ENCODE measurements at places on chromosomes 5 and 9. TPM values are rescaled to one million over a fixed set of nuclear protein-coding genes. Genes with fewer than 3 reads are reported as not detected.
A peak's percentile ranks its signal among the peaks of the same experiment; 100 is the strongest.

- no peak for DNase-seq
- H3K27ac ChIP-seq: no peak overlapping the region
- no peaks in the 10 kb centered on the region for H3K36me3 ChIP-seq
- no peaks in the 10 kb centered on the region for H3K4me1 ChIP-seq
Measured at GRCh38 chr5:147675168-147675567, 107.4 kb downstream of the JAKMIP2 start.

- no peak for DNase-seq
- H3K4me1 ChIP-seq: no peaks in the 10 kb centered on the region
- H3K36me3 ChIP-seq: no peaks in the 10 kb centered on the region
- no peak overlapping the region for H3K4me3 ChIP-seq
- H3K27ac ChIP-seq: no peak overlapping the region
- H3K27me3 ChIP-seq: no peaks in the 10 kb centered on the region
Measured at GRCh38 chr9:86794391-86795046, 152.8 kb downstream of the GAS1 start.

- H3K4me3 ChIP-seq: peak overlapping the region; percentile 62
- DNase-seq: no peak
- H3K36me3 ChIP-seq: peaks cover 7% of the 10 kb centered on the region
- no peaks in the 10 kb centered on the region for H3K27me3 ChIP-seq
Measured at GRCh38 chr9:137461316-137461662, 2.2 kb upstream of the NSMF start.

DNA sequence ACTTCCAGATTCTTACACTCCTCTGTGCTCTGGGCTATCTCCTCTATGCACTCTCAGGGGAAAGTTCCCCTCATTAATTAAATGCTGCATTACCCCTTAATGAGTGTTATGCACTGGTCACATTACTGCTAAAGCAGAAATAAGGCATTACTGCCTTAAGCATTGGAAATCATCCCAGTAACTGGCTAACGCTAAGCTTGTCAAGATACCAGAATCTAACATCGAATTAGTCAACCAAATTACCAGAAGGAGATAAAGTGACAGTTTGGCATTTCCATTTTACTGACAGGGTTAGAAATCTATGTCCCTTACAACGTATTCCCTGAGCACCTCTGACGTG, 69.5 kb upstream of the FAM169A start:
- peaks cover 6% of the 10 kb centered on the region for H3K27me3 ChIP-seq
- no peak for DNase-seq
- H3K4me3 ChIP-seq: peak overlapping the region; percentile 65
- peak overlapping the region; percentile 70 for H3K27ac ChIP-seq

DNA sequence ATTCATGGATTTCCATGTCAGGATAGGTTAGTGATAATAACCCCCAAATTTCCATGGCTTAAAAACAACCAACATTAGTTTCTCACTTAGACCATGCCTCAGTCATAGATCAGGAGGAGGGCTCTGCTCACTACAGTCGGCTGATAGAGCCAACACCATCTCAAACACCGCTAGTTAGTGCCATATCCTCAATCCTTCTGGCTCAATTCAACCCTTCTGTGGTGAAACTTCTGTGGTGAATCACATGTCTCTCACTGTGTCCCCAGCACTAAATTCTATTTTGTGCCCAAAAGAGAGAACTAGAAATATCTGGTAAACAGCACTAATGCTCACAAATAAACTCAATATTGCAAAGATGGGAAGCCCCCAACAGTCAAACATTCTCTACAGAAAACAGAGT, 21.1 kb downstream of the ECPAS start:
- no peak overlapping the region for H3K27ac ChIP-seq
- no peak overlapping the region for H3K4me3 ChIP-seq
- peaks cover 33% of the 10 kb centered on the region for H3K36me3 ChIP-seq
- no peaks in the 10 kb centered on the region for H3K27me3 ChIP-seq
- DNase-seq: no peak
- H3K4me1 ChIP-seq: peaks cover 11% of the 10 kb centered on the region

DNA sequence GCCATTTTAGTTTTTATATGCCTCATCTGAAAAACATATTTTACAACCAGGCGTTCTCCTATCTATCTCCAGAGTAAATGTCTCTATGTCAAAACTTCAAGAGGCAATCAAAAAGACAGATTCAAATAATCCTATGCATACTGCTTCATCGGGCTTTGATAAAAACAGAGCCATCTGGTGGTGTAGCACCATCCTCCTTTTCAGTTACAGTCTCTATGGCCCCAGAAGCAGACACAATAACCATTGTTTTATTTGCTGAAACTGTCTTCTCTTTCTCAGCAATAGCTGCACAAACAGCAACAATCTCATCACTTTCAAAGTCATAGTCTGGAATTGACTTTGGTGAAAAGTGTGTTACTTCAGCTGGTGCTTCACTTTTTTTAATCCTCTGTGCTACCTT, 36.3 kb downstream of the PTGER4 start:
- H3K4me3 ChIP-seq: no peak overlapping the region
- H3K4me1 ChIP-seq: peaks cover 2% of the 10 kb centered on the region
- no peak overlapping the region for H3K27ac ChIP-seq
- no peaks in the 10 kb centered on the region for H3K27me3 ChIP-seq
- H3K36me3 ChIP-seq: peaks cover 35% of the 10 kb centered on the region
- DNase-seq: no peak

Gene SEMA6A
- 0.24 TPM for total RNA-seq

- DNase-seq: no peak
- no peaks in the 10 kb centered on the region for H3K27me3 ChIP-seq
- H3K4me3 ChIP-seq: no peak overlapping the region
- no peak overlapping the region for H3K27ac ChIP-seq
- H3K4me1 ChIP-seq: no peaks in the 10 kb centered on the region
Measured at GRCh38 chr9:130823435-130823834, 11.6 kb upstream of the ABL1 start.

DNA sequence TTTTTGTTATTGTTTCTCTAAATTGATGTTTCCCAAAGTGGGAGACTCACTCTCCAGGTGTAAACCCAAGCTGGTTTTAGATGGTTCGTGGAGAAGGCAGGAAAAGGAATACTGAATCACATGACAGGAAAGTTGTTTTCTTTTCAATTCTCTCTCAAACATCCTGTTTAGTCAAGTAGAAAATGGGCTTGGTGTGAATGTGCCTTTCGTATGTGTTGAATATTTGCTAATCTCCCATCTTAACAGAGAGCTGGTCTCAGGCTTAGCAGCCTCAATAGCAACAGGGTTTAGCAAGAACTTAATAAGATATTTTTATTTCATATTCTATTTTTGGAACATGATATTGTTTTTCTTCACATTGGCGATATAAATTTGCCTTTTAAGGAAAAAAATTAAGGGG, 119.7 kb downstream of the INSYN2B start:
- peaks cover 23% of the 10 kb centered on the region for H3K4me1 ChIP-seq
- DNase-seq: no peak
- no peaks in the 10 kb centered on the region for H3K27me3 ChIP-seq

Gene OCLN
- 0.12 TPM for total RNA-seq

DNA sequence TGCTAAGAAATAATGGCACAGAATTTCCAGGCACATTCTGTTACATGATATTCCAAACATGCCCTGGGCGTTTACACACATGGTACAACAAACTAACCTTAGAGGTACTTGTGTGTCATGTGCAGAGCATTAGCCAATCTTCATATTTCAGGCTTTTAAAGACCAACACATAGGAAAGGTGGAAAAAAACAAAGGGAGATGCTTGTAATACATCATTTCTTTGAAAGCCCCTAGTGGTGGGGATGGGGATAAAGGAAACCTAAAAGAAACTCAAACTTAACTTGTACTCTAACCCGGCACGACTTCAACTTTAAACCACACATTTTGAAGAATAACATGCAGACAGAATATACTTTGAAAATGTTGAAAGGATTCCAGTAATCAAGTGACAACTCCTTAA, 133.6 kb downstream of the PTPRD start:
- DNase-seq: no peak
- H3K27me3 ChIP-seq: no peaks in the 10 kb centered on the region
- no peak overlapping the region for H3K4me3 ChIP-seq
- H3K36me3 ChIP-seq: no peaks in the 10 kb centered on the region

Gene HRH2
- 70.4 TPM for total RNA-seq

GRCh38 chr5:106522296-106522695, 1148.4 kb downstream of the EFNA5 start:
- H3K4me1 ChIP-seq: no peaks in the 10 kb centered on the region
- no peak for DNase-seq
- H3K27me3 ChIP-seq: no peaks in the 10 kb centered on the region

Gene MAP1B
- total RNA-seq: 0.09 TPM

- peaks cover 10% of the 10 kb centered on the region for H3K36me3 ChIP-seq
- H3K4me3 ChIP-seq: no peak overlapping the region
- H3K4me1 ChIP-seq: peaks cover 41% of the 10 kb centered on the region
- H3K27ac ChIP-seq: peak overlapping the region; percentile 64
- no peaks in the 10 kb centered on the region for H3K27me3 ChIP-seq
Measured at GRCh38 chr5:56106837-56107236, 112.1 kb upstream of the IL6ST start.

Gene SHISAL2B
- total RNA-seq: not detected

DNA sequence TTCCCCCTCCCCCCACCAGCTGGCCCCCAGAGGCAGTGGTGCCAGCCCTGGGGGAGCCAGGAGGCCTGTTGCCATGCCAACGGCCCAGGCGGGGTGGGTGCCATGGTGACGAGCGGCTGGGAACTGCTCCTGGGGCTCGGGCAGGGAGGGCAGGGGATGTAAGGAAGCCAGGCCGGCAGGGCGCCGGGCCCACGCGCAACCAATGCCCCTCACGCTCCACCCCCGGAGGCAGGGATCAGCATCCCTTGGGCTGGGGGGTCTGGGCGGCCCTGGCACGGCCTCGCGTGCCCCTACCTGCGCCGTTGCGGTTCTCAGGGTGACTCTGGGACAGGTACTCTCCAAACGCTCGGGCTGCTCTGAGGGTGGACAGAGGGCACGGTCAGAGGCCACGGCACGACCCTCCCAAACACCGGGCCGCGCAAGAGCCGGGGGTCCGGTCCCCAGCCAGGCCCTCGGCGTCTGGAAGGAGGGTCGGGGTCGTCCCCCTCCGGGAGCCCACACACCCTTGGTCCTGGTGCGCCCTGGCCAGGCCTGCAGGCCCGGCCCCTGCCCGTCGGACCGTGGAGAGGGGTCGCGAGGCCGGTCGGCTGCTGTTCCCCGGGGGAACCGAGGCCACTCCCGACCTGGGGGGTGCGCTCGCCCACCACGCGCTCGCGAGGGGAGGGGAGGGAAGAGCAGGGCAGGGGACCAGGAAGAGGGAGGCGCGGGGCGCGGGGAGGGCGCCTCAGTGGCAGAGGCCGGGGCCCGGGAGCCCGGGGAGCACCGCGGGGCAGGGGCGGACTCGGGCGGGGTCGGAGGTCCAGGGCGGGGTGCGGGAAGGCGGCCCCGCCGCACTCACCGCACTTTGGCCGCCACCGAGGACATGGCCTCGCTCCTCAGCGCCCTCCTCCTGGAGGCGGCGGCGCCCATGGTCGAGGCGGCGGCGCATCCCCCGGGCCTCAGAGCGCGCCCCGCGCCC, 661 bp downstream of the NSMF start:
- peaks cover 17% of the 10 kb centered on the region for H3K4me1 ChIP-seq
- H3K4me3 ChIP-seq: peak overlapping the region; percentile 39
- H3K27ac ChIP-seq: no peak overlapping the region
- peak; percentile 84 for DNase-seq

GRCh38 chr5:93677359-93677891, 64.0 kb downstream of the POU5F2 start:
- DNase-seq: no peak
- no peaks in the 10 kb centered on the region for H3K4me1 ChIP-seq
- no peaks in the 10 kb centered on the region for H3K36me3 ChIP-seq
- H3K27ac ChIP-seq: no peak overlapping the region
- H3K27me3 ChIP-seq: no peaks in the 10 kb centered on the region

GRCh38 chr5:101278917-101279316, 375.8 kb upstream of the ST8SIA4 start:
- H3K4me3 ChIP-seq: no peak overlapping the region
- DNase-seq: no peak
- H3K27me3 ChIP-seq: no peaks in the 10 kb centered on the region
- no peaks in the 10 kb centered on the region for H3K4me1 ChIP-seq
- H3K27ac ChIP-seq: no peak overlapping the region
- no peaks in the 10 kb centered on the region for H3K36me3 ChIP-seq

- H3K27ac ChIP-seq: no peak overlapping the region
- no peaks in the 10 kb centered on the region for H3K36me3 ChIP-seq
- H3K4me3 ChIP-seq: no peak overlapping the region
- DNase-seq: no peak
- no peaks in the 10 kb centered on the region for H3K27me3 ChIP-seq
Measured at GRCh38 chr9:35518981-35519679, 29.2 kb downstream of the RUSC2 start.

- H3K27me3 ChIP-seq: no peaks in the 10 kb centered on the region
- no peak for DNase-seq
- H3K27ac ChIP-seq: no peak overlapping the region
- no peaks in the 10 kb centered on the region for H3K4me1 ChIP-seq
- no peaks in the 10 kb centered on the region for H3K36me3 ChIP-seq
- H3K4me3 ChIP-seq: no peak overlapping the region
Measured at GRCh38 chr9:133387680-133388079, 11.5 kb downstream of the STKLD1 start.

Gene SCGB3A2
- total RNA-seq: not detected

Gene TAS2R1
- not detected for total RNA-seq

DNA sequence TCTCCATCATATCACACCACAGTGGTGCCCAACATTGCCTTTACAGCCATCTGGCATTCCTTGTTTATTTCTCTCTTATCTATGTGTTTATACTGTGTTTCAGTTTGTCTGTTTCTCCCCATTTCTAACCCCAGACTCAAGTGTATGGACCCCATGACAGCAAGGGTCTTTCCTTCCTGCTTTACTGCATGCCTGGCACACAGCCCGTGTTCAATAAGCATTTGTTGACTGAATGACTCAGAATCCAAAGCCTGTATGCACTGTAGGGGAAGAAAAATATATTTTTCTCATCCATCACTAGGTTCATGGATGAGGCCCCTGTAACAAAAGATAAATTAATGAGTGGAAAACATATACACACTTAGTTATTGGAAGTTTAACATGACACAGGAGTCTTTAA, 190.8 kb upstream of the SEMA6A start:
- no peak overlapping the region for H3K27ac ChIP-seq
- DNase-seq: no peak
- H3K27me3 ChIP-seq: no peaks in the 10 kb centered on the region
- no peaks in the 10 kb centered on the region for H3K36me3 ChIP-seq

- DNase-seq: peak; percentile 79
- H3K4me1 ChIP-seq: peaks cover 46% of the 10 kb centered on the region
- peak overlapping the region; percentile 93 for H3K27ac ChIP-seq
- no peaks in the 10 kb centered on the region for H3K27me3 ChIP-seq
- no peaks in the 10 kb centered on the region for H3K36me3 ChIP-seq
Measured at GRCh38 chr5:14413331-14413750, 168.3 kb upstream of the OTULINL start.
